ENCODE measurements at places on chromosomes 7 and 10.
A peak's percentile ranks its signal among the peaks of the same experiment; 100 is the strongest.

DNA sequence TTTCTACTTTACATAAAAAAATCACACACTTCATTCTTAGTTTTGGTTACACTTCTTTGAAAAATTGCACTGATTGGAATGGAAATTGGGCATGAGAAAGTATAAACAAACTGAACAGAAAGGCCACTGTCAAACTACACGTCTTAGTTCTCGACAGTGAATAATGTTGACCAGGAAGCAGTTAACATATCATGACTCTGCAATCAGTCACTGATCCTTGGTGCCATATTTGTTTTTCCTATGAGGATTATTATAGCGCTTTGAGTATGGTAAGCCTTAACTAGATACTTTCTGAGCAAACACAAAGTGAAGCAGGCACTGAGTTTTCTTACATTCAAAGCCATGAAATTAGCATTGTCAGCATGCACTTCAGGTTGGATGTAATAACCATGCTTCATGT is 495.1 kb upstream of the ANKRD30A start:
- no peak for DNase-seq

GRCh38 chr10:3476186-3476585 is 303.6 kb upstream of the PITRM1 start:
- DNase-seq, result no peak

DNA sequence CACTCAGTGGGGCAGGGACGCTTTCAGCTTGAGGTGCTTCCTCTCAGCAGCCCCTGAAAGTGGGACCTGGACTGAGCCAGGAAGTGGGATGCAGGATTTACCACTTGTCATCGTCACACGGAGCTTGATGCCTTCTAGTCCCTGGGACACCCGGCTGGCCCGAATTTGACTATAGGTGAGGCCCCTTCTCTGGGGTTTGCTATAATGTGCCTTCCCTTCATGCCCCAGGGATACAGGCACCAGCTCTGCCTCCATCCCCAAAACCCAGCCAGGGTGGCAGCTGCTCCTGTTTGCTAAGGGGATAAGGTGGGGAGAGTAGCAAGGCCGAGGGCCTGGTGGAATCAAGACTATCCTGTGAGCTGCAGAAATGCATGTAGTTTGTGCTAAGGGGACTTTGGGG is 235.0 kb downstream of the GLRX3 start:
- no peak for DNase-seq

DNA sequence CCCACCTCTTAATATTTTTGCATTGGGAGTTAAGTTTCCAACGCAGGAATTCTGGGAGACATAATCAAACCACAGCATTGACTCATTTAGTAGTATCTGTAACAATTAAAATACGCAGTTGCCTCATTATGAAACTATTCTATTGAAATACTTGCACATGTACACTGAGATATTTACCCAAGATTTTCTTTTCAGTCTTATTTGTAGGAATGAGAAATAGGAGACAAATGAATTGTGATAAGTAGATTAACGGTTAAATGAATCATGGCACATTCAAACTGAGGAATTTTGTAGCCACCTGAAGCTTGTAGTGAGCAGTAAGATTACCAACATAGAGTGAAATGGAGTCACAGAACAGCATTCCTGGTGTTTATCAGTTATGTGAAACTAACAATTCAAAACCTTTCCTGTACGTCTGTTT is 18.1 kb downstream of the RP9 start:
- DNase-seq, result no peak

- DNase-seq, result no peak
These were observed 2.8 kb upstream of the ABRAXAS2 start for GRCh38 chr10:124798781-124799180.

DNA sequence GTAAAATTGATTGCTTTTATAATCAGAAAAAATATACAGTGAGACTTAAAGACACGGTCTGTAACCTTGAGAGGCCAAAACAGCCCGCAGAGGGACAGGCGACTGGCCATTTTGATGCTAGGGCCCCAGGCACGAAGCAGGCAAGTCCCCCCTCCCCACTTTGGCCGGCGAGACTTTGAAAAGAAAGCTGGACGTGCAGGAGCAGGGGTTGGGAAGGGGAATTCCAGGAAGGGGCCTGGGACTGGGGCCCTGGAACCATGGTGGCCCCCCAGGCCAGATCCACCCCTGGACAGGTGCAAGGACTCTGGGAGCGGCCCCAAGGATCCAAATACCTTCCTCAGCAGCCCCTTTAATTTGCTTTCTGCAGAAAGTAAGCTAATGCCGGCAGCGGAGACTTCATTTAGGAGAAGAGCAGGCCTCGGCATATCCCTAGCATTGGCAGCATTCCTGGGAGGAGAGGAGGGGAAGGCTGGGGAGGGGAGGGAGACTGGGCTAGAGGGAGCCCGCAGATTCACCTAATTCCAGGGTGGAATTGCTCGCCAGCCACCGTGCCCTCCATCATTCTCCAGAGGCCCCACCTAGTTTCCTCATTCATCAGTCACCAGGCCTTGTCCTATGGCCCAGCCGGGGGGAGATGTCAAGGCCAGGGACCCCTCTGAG is 24.9 kb upstream of the TNRC18 start:
- DNase-seq, result no peak

DNA sequence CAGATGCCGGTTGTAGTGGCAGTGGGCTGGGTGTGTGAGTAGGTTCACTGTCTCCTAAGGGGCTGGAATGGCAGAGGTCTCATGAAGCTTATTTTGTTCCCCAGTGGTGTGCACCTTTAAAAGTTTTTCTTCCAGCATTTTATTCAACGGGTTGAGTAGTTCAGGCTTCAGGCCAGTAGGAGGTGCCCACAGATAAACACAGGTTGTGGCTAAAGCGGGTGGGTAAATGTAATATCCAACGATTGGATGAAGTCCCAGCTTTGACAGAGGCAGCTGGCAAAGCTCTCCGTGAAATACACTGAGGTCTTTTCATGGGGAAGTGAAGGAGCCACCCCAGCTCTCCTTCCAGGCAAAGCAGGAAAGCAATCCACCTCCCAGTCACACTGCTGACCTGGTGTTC is 339.8 kb upstream of the LRRTM3 start:
- peak; percentile 46 for DNase-seq

DNA sequence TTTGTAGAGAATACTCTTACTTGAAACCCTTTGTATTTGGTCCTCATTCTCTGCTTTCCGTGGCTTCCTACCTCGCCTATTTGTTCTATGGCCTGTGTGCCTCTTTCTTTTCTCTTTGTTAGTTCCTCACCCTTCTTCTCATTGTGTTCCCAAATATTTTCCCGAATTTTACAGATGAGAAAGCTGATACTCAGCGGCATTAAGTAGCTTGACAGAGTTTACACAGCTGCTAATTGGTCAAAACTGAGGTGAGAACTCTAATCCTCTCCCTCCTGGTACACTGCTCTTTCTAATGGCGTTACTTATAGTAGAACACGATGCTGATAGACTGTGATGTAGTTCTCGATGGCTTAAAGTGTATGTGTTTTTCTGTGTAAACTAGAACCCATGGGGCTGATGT is 80.7 kb upstream of the HDAC9 start:
- no peak for DNase-seq

DNA sequence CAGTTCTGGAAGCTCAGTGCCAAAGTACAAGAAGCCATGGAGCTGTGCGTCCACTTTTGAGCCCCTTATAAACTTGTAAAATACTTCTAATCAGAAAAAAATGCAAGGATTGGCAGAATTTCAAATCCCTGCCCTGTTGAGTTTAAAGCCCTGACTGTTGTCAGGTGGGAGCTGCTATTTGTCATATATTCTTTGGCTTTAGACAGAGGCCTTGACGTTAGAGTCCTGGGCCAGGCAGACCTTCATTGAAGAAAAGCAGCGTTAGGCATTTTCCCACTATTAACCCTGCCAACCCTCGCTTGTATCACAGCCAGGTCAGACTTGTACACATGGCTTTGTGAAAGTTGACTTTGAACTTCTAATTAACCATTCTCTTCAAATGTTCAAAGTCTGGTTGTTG is 155.4 kb downstream of the TWIST1 start:
- DNase-seq, result no peak

- peak; percentile 74 for DNase-seq
These were observed at the start of gene VIPR2 for GRCh38 chr7:159144758-159145489. Gene VIPR2, minus strand, starts transcription at chr7:159144867. Its CDS starts 96 bp downstream, at chr7:159144771.

DNA sequence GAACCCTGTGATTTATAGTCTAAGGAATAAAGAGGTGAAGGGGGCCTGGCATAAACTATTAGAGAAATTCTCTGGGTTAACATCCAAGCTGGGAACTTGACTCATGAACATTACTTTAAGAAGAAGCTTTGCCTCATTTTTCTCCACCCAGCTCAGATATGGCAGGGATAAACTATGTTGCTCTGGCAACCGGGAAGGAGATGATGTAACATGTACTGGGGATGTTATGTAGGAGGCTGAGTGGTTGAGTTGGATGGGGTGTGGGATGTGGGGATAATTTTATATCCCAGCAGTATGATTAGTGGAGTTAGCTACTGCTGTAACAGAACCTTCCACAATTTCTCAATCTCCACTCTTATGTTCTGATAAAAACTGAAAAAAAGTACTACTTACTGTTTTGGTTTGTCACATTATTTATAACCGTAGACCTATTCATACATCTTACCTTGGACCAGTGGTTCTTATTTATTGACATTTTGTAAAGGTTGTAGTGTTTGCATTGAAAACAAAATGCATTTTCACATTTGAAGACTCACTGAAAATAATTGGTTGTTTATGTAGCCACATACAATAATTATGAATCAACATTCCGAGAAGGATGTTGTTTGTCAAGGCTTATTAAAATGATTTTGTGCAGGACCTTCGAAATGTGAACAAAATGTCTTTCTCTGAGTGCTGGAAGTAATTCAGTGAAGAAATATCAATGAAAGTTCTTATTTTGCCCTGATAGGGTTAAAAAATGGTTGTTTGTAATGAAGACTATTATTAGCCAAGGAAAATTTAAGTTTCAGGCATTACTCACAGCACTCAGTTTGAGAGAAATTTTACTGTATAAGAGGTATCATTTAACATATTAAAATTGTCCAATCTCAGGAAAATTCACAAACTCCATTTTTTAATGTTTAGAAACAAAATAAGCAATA is 1.3 kb downstream of the OR2F2 start:
- DNase-seq, result no peak

- no peak for DNase-seq
These were observed 4.9 kb downstream of the GATA3 start for GRCh38 chr10:8059191-8059936.

DNA sequence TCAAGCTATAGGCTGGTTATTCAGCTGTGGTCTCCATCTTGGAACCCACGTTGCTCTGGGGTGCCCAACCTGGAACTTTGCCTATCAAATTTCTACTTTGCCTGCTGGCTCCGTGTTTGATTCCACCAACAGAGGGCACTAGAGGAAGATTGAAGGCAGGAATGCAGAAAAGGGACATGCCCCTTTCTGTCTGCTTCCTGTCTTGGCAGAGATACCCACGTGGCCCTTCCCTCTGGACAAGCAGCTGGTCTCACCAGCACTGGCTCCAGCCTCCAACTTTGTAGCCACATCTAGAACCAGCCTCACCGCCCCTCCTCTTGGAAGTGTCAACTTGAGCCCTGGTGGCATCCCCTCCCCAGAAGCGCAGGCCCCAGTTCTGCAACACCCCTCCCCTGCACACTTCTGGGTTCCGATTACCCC is 52.1 kb upstream of the ZNF438 start:
- DNase-seq, result peak; percentile 58

GRCh38 chr10:100826031-100826651 is 80.8 kb downstream of the PAX2 start:
- no peak for DNase-seq

DNA sequence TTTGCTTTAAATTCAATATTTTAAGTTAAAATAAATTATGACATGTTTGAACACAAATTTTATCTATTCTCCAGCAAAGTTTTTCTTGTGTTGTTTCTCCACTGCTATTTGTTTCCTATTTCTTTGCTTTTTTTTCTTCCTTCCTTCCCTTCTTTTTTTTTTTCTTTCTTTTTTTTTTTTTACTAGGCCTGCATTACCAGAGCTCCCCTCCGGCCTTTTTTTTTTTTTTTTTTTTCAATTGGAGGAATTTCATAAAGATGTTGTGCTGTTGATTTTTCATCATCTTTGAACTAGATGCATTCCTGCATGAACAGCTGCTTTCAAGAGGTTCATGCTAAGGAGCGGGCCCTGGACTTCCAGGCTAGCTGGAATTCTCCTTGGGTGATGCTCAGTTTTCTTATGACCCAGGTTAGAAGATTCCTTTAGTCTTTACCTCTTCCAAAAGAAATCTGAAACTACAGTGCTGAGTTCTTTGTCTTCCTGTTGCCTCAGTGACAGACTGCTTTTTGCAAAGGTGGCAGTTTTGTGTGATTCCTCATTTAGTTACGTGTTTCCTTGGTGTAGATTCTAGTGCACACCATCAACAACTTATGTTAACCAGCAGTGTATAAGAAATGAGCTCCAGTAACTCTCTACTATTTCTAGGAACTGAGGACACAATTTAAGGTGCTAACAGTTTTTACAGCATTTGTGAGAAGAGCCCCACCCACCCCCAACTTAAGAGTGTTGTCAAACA is 4.8 kb upstream of the CAMK1D start:
- DNase-seq, result no peak

DNA sequence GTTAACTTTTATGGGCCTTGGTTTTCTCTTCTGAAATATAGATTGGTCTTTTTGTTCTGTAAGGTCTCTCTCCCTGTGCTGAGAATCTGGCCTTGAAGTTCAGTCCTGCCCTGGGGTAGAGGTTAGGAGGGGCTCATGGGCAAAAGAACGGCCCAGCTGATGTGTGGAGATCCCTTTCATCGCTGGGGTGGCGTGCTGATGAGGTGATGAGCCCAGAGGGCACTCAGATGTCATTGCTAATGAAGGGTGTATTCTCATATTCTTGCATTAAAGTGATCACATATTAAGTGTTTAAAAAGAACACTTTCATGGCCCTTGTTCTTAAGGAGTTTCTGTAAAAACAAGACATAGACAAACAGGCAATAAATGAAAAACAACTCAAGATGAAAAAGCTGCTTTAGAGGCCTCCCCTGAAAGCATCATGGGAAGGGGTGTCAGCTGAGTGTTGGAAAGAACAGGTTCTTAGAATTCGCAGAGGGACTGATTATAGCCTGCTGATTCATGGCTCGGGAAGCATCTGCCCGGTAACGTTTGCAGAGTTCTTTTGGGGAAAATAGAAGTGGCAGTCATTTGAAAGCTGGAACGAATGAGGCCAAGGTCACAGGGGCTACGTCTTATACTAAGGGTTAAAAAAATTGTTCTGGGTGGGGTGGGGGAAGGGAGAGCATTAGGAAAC is 72.5 kb upstream of the GPR158 start:
- DNase-seq, result no peak

GRCh38 chr7:102286237-102287110 is at the start of gene SH2B2:
Gene SH2B2, plus strand, starts transcription at chr7:102286868. Its CDS starts 13,683 bp downstream, at chr7:102300551.
- DNase-seq, result peak; percentile 51

Data from WTC11 (cell line).